ENCODE measurements at places on chromosomes 12 and 14.

GRCh38 chr12:104406164-104406563, 50.6 kb upstream of the CHST11 start:
- DNase-seq, result no peak

GRCh38 chr12:54082397-54082892, 28.8 kb downstream of the HOXC4 start:
- DNase-seq, result no peak

- no peak for DNase-seq
Measured at GRCh38 chr14:84129007-84129406, 1400.9 kb upstream of the FLRT2 start.

DNA sequence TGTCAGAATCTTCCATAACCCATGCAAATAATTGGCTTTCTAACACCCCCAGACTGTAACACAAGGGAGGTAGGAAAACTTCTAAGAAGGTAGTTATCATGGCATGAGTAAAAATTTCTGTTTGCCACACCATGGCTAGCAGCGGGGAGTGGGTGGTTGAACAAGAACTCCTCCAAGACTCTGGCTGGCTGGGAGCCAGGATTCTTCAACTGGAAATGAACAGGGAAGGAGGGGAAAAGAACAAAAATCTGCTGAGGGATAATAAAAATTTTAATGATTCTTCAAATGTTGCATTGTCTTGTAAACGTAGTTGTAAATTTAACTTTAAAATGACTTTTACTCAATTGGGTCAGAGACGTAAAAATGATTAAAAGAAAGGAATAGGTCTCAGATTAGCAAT, 78.9 kb downstream of the AKAP6 start:
- no peak for DNase-seq

DNA sequence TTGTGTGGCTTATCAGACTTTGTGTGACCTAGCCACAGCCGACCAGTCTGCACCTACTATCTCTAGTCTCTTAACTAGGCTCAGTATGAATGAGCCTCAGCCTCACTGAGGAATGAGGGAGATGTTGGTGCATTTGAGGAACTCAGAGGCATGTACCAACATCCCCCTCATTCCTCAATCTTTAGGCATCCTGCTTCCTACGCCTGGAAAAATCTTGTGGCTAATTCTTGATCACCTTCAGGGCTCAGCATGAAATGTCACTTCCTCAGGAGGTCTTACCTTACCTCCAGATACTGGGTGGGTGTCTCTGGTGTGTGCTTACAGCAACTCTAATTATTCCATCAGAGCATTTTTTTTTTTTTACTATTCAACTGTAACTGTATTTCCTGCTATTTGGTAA, 148.8 kb upstream of the TMCC3 start:
- DNase-seq, result no peak

DNA sequence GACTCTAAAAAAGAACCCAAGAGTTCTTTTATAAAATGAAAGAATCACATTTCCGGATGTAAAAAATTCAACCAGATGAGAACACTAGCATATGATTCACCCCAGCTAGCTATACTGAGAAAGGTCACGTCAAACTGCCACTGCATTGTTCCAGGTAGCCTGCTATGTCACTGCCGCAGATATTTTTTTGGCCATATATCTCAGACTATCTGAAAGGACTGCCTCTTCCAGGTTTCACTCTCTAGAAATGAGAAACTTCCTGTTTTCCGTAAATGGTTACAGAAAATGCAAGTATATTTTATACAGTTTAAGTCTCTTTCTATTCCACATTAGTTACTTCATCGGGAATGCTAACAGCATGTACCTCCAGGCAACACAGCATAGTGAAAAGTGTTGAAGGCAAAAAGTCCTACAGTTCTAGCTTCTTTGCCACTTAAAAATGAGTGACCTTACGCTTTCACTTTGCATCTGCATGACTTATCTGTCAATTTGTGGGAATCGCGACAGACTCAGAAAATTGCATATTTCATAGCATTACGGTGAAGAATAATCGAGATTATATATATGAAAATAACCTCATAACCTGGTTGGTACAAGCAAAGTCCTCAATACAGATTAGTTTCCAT, 105.2 kb downstream of the MED13L start:
- no peak for DNase-seq

- no peak for DNase-seq
Measured at GRCh38 chr12:95411466-95411865, 62.5 kb upstream of the METAP2 start.

DNA sequence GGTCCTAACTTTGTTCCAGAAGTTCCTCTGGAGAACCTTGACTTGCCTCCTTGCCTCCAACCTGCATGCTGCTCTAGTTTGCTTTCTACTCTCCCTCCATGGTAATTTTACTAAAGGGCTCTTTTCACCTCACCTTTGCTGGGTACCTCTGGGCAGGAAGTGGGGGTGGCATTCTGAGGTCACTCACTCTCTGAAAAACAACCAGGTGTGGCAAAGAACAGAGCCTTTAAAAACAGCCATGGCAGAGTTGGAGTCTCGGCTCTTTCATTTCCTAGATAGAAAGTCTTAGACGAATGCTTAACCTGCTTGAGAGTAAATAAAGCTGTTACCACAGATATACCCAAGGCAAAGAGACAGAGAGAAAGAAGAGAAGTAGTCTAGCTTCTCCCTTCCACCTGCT, 827.9 kb downstream of the BCL11B start:
- no peak for DNase-seq

- no peak for DNase-seq
Measured at GRCh38 chr14:33414041-33414440, 475.4 kb downstream of the NPAS3 start.

DNA sequence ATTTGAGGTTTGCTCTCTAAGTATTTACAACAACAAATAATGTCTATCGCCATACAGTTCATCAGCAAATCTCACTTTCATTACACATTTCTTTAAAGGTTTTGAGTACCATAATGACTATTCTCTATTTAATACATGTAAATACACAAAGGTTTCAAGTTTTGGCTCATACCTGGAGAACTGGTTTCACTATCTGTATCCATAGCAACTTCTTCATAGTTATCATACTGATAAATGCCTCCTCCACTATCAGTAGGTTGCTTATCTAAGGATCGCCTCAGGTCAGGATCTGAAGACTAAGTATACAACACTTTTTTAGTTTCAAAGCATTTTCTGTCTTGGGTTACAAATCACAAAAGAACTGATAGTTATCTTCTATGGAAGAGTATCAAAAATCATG, 21.4 kb downstream of the ZFC3H1 start:
- DNase-seq, result no peak

GRCh38 chr12:47987411-47988072, 16.7 kb downstream of the COL2A1 start:
- DNase-seq, result no peak

DNA sequence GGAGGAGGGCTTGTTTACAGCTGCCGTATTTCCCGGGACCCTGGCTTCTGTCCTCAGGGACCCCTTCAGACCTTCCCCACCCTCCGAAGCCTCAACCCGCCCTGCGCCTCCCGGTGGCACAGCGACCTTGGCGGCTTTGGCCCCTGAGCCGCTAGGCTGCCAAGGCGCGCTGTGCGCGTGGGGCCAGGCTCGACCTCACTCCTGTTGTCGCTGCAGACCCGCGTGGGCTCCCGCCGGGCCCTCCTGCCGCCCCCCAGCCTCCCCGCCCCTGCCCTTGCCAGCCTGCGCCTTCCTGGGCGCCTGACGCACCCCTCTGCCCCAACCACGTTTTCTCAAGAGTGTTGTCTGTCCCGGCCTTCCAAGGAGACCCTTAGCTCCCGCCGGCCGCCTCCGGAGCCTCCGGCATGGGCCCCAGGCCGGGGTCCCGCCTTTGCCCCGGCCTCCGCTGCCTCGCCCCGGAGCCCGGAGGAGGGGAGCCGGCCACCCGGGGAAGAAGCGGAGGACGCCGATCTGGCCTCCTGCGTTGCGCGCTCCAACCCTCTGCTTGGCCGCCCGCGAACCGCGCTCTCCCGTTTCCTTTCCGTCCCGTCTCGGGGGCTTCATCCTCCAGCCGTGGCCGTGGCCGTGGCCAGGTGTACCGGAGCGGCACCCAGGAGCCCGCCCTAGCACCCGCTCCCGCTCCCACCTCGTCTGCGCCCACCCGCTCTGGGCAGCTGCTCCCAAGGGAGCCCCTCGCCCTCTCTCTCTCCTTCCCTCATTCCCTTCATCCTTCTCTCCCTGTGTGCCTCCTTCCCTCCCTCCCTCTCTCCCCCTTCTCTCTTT, 19.9 kb downstream of the PPP2R5C start:
- DNase-seq, result no peak

DNA sequence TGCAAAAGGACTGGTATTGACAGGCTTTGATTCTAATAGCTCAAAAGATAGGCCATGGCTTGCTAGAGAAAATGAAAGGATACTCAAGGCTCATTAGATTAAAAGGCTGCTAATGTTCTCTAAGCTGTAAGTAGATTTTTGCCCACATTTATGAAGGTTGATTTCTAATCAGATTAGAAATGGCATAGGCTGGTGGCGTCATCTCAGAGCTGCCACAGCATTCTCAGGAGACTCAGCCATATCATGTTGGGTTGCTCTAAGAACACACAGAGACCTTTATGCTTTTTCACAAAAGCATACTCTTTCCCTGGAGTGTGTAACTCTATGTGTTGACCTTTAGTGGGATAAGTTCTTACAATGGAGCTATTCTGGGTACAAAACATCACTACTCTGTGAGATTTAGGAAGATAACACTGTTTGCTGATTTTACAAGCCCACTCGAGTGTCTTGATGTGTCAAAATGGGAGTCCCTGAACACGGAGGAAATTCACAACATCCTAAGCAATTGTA, 576.0 kb downstream of the NRXN3 start:
- no peak for DNase-seq

DNA sequence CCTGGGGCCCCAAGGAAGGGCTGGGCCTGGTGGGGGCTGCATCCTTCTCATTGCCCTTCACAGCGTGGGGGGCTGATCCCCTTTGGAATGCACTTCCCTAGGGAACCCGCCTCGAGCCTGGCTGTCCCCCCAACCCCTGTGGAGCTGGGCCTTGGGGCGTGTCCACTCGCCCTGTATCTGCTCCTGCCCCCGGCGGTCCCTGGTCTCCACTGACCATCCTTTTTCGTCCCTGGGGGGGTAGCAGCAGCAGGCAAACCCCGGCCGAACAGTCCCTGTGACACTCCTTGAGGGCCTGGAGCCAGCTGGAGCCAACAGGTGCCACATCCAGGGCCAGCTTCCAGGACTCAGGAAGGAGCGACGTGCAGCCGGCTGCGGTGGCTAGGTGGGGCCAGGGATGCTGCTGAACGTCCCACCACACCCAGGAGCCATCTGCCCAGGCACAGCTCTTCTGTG, 9.4 kb upstream of the GPR132 start:
- DNase-seq, result no peak

DNA sequence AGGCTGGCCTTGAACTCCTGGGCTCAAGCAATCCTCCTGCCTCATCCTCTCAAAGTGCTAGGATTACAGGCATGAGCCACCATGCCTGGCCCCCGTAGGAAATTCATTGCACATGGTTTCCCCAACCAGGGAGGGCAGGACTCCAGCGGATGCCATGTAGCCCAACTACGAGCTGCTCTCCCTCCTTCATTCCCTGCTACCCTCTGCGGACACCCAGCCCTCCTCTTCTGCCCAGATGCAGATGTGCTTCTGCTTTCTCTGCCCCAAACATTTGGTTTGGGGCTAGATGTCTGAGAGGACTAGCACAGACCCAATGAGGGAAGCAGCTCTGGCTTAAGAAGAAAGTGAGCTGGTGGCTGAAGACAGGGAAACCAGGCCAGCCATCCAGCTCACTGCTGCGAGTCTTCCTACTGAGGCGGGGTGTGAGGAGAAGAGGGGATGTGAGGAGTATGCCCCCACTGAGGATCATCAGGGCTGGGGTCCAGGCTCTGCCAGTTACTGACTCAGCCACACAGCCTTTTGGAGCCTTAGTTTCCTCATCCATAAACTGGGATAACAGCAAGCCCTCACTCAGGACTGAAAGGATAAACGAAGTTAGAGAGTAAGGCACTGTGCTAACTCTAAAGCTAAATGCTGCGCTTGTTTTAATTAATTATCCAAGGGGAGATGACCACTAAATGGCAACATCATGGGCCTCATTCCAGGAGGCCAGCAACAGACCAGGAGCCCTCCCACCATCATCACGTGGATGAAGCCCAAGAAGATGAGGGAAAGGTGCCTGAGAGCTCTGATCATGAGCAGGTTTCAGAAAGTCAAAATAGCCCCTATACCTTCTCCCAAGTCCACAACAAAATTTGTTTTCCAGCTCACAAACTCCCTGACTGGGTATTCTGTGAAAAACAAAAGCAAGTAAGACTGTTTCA, 10.9 kb downstream of the CTDSP2 start:
- no peak for DNase-seq

DNA sequence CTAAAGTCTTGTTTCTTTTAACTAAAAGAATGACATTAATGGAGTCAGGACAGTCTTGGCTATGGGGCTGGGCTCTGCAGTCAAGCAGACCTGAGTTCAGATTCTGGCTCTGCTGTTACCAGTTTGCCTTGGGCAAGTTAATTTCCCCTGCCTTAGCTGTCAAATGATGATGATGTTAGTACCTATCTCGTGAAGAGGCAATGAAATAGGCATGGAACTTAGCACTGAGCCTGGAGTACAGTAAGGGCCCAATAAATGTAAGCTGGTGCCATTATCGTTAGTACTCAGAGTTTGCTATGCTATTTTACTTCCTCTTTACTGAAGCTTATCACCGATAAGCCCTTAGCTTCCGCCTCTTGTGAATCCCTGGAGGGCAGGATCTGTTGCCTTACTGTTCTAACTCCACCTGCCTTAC, 8.5 kb downstream of the FBXW8 start:
- DNase-seq, result no peak

DNA sequence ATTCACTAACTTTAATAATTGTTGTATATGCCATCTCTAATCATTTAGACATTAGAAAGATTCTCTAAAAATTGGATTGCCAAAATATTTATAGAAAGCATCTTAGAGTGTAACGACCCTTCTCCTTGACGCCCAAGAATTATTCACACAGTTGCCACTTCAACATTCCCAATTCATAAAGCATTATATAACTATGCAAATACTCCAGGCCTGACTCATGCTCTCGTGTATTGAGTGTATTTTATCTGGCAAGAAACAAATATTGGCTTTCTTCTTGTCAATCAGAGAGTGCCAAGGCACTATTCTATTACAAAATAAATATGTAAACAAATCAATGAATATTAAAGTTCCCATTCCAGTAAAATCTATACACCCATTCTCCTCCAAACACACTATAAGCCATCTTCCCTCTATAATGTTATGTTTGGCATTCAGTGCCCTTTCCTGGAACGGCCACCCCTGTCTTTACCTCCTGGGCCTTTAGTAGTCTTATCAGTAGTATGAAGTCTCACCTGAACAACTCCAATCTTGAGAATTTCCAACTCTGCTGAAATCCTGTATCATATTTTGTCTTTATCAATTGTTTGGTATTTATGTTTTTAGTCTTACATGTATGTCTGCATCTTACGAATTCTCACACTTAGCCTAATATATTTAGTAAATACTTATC, 182.6 kb downstream of the PIK3C2G start:
- DNase-seq, result peak; percentile 28

Measured in brain microvascular endothelial cell (primary cell).